Activated CD4-positive, alpha-beta memory T cell treated with anti-CD3 and anti-CD28 coated beads for 36 hours (primary cell): ENCODE measurements at places on chromosomes 2 and 18. TPM values are rescaled to one million over a fixed set of nuclear protein-coding genes. Genes with fewer than 3 reads are reported as not detected.

GRCh38 chr18:23209031-23209430, 73.7 kb downstream of the CABLES1 start:
- peaks cover 9% of the 10 kb centered on the region for H3K27me3 ChIP-seq
- H3K4me1 ChIP-seq = peaks cover 24% of the 10 kb centered on the region
- peak overlapping the region; percentile 52 for H3K27ac ChIP-seq
- peak; percentile 58 for DNase-seq
- H3K4me3 ChIP-seq = no peak overlapping the region
- H3K36me3 ChIP-seq = peaks cover 2% of the 10 kb centered on the region

GRCh38 chr2:187509667-187510417, 44.4 kb downstream of the TFPI start:
- DNase-seq = no peak
- H3K4me1 ChIP-seq = no peaks in the 10 kb centered on the region
- no peaks in the 10 kb centered on the region for H3K36me3 ChIP-seq
- no peak overlapping the region for H3K4me3 ChIP-seq
- peaks cover 10% of the 10 kb centered on the region for H3K27me3 ChIP-seq

GRCh38 chr2:19900931-19901441, 797 bp downstream of the TTC32 start:
- peak overlapping the region; percentile 83 for H3K4me3 ChIP-seq
- peaks cover 9% of the 10 kb centered on the region for H3K36me3 ChIP-seq
- H3K27me3 ChIP-seq = peaks cover 2% of the 10 kb centered on the region
- peaks cover 39% of the 10 kb centered on the region for H3K4me1 ChIP-seq

Gene COL3A1
- not detected for total RNA-seq

Gene EDAR
- total RNA-seq = 0.31 TPM

- no peaks in the 10 kb centered on the region for H3K4me1 ChIP-seq
- H3K4me3 ChIP-seq = no peak overlapping the region
- H3K27me3 ChIP-seq = no peaks in the 10 kb centered on the region
- DNase-seq = no peak
- H3K27ac ChIP-seq = no peak overlapping the region
- H3K36me3 ChIP-seq = no peaks in the 10 kb centered on the region
Measured at GRCh38 chr2:166881177-166881576, 7.1 kb upstream of the XIRP2 start.

- H3K27ac ChIP-seq = no peak overlapping the region
- no peaks in the 10 kb centered on the region for H3K4me1 ChIP-seq
- peaks cover 2% of the 10 kb centered on the region for H3K36me3 ChIP-seq
- H3K27me3 ChIP-seq = no peaks in the 10 kb centered on the region
- DNase-seq = no peak
Measured at GRCh38 chr2:221075203-221075602, 496.9 kb downstream of the EPHA4 start.

GRCh38 chr18:13641551-13642439, 84.6 kb downstream of the FAM210A start:
- H3K4me1 ChIP-seq = no peaks in the 10 kb centered on the region
- H3K36me3 ChIP-seq = peaks cover 9% of the 10 kb centered on the region
- no peak for DNase-seq
- H3K4me3 ChIP-seq = no peak overlapping the region
- H3K27ac ChIP-seq = no peak overlapping the region
- no peaks in the 10 kb centered on the region for H3K27me3 ChIP-seq

- H3K27ac ChIP-seq = no peak overlapping the region
- H3K36me3 ChIP-seq = no peaks in the 10 kb centered on the region
- peaks cover 10% of the 10 kb centered on the region for H3K4me1 ChIP-seq
Measured at GRCh38 chr2:217090024-217090473, 230.2 kb upstream of the TNP1 start.

- H3K36me3 ChIP-seq = no peaks in the 10 kb centered on the region
- no peak for DNase-seq
Measured at GRCh38 chr2:54901224-54901986, 148.8 kb downstream of the RTN4 start.

- no peak overlapping the region for H3K4me3 ChIP-seq
- no peak overlapping the region for H3K27ac ChIP-seq
- no peaks in the 10 kb centered on the region for H3K36me3 ChIP-seq
- DNase-seq = no peak
Measured at GRCh38 chr2:181074457-181074856, 94.1 kb downstream of the UBE2E3 start.

- H3K27ac ChIP-seq = no peak overlapping the region
- H3K36me3 ChIP-seq = no peaks in the 10 kb centered on the region
- DNase-seq = no peak
- H3K4me1 ChIP-seq = no peaks in the 10 kb centered on the region
Measured at GRCh38 chr2:18849841-18850578, 260.6 kb upstream of the NT5C1B start.

Gene ATP6V1C2
- not detected for total RNA-seq

DNA sequence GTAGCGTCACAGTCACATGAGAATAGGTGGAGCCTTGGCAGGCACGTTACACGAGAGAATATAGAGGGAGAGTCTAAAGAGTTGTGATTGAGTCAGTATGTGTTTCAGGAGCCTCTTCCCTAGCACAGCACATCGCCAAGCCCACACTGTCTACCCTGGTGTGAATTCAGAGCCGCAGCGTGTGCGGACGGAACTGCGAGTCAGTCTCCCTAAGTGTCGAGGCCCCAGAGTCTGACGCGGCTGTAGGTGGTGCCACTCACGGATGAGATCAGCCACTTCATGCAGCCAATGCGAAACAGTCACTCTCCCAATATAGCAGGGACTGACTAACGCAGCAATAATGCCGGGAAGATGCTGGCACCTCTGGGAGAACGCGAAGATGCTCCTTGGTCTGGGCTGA, 587.3 kb upstream of the ID2 start:
- H3K36me3 ChIP-seq = no peaks in the 10 kb centered on the region
- no peak overlapping the region for H3K27ac ChIP-seq
- H3K4me1 ChIP-seq = no peaks in the 10 kb centered on the region

DNA sequence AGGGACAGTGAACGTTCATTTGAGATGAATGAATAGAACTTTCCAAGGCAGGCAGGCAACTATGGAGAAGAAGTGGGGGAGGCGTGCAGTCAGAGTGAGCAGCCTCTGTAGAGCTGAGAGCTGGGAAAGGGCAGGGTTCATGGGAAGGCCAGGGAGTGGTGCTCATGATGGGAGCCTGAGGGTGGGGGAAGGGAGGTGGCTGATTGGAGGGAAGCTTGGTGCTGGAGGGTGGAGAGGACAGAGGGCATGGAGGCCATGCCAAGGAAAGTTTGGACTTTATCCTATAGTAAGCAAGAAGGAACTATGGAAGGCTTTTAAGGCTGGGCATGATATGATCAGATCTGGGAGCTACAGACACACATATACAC, 47.6 kb upstream of the LGALSL start:
- no peaks in the 10 kb centered on the region for H3K4me1 ChIP-seq
- H3K27me3 ChIP-seq = no peaks in the 10 kb centered on the region
- H3K27ac ChIP-seq = no peak overlapping the region
- H3K36me3 ChIP-seq = no peaks in the 10 kb centered on the region

Gene EFR3B
- 1.5 TPM for total RNA-seq

DNA sequence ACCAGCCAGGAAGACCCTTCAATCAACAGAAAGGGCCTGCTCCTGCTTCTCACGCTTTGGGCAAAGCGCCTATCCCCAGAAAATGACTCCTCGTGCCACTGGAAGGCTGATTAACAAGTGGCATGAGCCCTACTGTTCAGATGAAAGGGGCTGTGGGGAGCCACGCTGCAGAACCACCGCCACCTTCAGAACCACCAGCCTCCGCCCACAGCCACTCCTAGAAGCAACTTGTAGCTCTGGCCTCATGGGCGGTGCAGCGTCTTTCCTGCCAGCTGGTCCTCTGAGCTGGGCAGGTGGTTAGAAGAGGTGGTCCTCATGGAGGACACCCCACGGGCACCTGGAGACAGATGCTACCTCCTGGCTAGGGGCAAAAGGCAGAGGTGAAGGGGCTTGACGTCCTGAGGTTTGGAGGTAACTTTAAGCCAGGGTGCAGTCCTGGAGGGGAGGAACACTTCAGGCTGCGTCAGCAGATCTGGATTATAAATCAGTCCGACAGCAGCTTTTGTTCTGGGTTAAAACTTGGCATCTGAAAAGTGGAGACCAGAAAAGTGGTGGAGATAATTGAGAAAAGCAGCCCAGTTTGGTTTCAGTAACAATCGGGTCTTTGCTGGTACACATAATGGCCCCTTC, 861 bp upstream of the SEMA4C start:
- peaks cover 2% of the 10 kb centered on the region for H3K27me3 ChIP-seq
- peaks cover 52% of the 10 kb centered on the region for H3K4me1 ChIP-seq
- peak overlapping the region; percentile 74 for H3K4me3 ChIP-seq
- H3K36me3 ChIP-seq = no peaks in the 10 kb centered on the region

- DNase-seq = no peak
- H3K4me1 ChIP-seq = no peaks in the 10 kb centered on the region
Measured at GRCh38 chr2:195737511-195738325, 80.7 kb downstream of the SLC39A10 start.

GRCh38 chr2:101829429-101829828, 131.9 kb downstream of the MAP4K4 start:
- no peak overlapping the region for H3K27ac ChIP-seq
- no peak overlapping the region for H3K4me3 ChIP-seq
- DNase-seq = no peak
- peaks cover 57% of the 10 kb centered on the region for H3K4me1 ChIP-seq
- H3K36me3 ChIP-seq = peaks cover 17% of the 10 kb centered on the region

DNA sequence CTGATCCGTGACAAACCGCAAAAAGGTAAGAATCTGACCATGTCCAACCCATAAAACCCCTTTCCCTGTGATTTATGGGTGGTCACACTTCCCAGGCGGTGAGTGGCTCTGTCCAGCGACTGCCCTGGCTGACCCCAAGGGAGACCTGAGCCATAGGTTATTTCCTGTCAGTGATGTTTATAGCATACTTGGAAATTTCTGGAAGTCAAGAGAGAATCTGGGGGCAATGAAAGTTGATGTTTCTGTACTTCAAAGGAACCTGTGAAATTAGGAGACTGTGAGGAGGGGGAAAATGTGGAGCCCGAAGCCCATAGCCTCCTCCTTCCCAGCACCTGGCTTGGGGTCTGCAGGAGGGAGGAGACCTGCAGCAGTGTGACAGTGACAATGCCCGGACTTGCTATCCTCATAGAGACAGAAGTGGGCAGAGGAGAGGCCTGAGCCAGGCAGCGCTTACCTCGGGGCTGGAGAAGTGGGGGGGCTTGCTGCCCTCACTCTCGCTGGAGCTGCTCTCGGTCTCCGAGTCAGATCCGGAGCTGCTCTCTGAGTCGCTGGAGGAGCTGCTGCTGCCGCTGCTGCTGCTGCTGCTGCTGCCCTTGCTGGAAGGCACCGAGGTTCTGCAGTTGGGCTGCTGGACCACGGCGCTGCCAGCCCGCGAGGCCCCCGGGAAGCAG, 111.3 kb upstream of the REV1 start:
- no peaks in the 10 kb centered on the region for H3K27me3 ChIP-seq
- DNase-seq = no peak
- H3K27ac ChIP-seq = no peak overlapping the region
- no peaks in the 10 kb centered on the region for H3K4me1 ChIP-seq

Gene IL1RL1
- total RNA-seq = 1.3 TPM

DNA sequence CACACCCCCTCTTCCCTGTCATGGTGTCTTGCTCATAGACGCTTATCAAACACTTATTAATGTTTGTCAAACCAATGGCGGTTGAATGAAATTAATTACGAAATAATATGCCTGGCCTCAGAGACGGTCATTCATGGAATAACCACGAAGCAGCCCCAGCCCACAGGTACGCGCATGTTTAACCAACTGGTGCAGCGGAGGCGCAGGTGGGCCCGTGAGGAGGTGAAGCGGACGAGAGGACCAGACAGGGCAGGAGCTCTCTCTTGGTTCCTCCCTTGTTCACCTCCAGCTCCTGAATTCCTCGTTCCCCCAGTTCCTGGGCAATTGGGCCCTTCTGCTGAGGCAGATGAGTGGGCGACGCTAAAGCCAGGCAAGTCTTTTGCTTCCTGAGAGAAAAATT, 169.8 kb downstream of the TNS1 start:
- H3K4me1 ChIP-seq = no peaks in the 10 kb centered on the region
- H3K4me3 ChIP-seq = no peak overlapping the region
- peaks cover 5% of the 10 kb centered on the region for H3K27me3 ChIP-seq
- no peaks in the 10 kb centered on the region for H3K36me3 ChIP-seq

DNA sequence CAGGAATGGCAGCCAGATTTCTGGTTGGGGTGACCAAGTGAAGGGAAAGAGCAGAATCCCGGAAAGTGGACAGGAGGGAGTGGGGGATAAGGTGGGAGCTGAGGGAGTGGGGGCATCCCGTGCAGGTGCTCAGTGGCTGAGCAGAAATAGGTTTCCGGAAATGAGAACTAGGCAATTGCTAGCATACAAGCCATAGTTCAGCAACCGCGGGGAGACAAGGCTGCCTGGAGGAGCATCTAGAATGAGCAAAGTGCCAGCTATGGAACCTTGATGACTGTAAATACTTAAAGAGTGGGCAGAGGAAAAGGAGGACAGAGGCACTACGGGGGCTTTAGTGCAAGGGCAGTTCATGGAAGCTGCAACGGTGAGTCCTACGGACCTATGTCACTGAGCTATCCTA, 220.2 kb downstream of the BCL11A start:
- no peaks in the 10 kb centered on the region for H3K27me3 ChIP-seq
- no peaks in the 10 kb centered on the region for H3K36me3 ChIP-seq
- no peaks in the 10 kb centered on the region for H3K4me1 ChIP-seq

GRCh38 chr2:7022492-7023385, 105.5 kb downstream of the RNF144A start:
- no peaks in the 10 kb centered on the region for H3K27me3 ChIP-seq
- no peak overlapping the region for H3K4me3 ChIP-seq
- peaks cover 26% of the 10 kb centered on the region for H3K36me3 ChIP-seq
- H3K27ac ChIP-seq = no peak overlapping the region

GRCh38 chr18:76353500-76353899, 141.5 kb downstream of the ZNF516 start:
- DNase-seq = no peak
- H3K4me3 ChIP-seq = no peak overlapping the region
- H3K27ac ChIP-seq = no peak overlapping the region
- H3K4me1 ChIP-seq = peaks cover 6% of the 10 kb centered on the region
- H3K36me3 ChIP-seq = no peaks in the 10 kb centered on the region

DNA sequence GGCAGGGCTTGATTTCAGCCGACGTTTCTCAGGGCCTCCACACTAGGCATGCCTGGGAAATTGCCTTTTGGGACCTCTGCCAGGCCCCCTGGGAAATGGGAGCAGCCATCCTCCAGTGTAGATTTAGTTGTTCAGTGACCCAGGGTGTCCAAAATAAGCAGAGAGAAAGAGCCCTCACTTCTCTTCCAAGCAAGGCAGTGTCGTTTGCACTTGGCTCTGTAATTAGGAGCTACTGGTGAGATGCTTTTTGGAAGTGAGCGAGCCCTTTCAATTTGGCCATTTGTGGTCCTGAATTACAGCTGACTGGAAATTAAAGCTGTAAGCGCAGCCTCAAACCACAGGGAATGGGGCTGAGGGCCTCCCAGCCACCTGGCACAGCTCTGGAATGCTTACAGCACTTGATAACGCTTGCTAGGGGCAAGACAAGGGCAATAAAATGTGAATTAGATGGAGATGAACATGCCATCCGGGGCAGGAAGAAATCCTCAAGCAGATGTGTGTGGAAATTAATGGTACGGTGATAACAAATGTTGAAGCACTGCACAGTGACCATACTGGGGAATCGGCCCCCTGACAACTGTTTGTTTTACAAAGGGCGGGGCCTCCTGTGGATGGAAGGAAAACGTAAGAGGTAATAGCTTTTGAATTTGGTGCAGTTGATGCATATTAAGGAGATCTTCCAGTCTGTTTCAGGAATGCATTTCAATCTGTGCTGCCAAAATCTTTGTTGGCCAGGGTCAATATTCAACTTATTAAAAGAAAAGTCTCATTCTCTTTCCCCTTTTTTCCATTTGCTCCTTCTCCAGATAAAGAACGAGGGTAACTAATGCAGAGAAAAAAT, 173.1 kb downstream of the UXS1 start:
- no peak for DNase-seq
- no peaks in the 10 kb centered on the region for H3K36me3 ChIP-seq
- H3K4me3 ChIP-seq = no peak overlapping the region
- H3K27ac ChIP-seq = no peak overlapping the region

GRCh38 chr2:55097461-55098410, 47.5 kb upstream of the RTN4 start:
- no peak overlapping the region for H3K27ac ChIP-seq
- H3K27me3 ChIP-seq = no peaks in the 10 kb centered on the region
- H3K36me3 ChIP-seq = no peaks in the 10 kb centered on the region
- no peak overlapping the region for H3K4me3 ChIP-seq
- peaks cover 16% of the 10 kb centered on the region for H3K4me1 ChIP-seq
